ENCODE measurements at places on chromosomes 3 and 15.

GRCh38 chr3:190556351-190556750 is 42.5 kb downstream of the IL1RAP start:
- DNase-seq: no peak

DNA sequence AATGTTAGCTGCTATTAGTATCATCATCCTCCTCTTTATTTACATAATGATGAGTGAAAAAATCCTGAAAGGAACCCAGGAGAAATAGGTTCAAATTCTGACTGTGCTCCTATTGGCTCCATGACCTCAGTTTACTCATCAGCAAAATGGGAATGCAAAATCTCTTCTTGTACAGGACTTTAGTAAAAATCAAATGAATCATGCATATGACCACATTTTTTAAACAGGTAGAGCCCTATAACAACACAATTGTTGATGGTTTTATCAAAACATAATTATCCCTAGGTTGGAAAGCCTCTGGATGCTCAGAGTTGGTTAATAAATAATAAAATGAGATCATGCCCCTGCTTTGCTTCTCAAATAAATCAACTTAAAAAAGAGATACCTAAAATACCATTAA is 16.0 kb upstream of the NR2F2 start:
- DNase-seq: no peak

DNA sequence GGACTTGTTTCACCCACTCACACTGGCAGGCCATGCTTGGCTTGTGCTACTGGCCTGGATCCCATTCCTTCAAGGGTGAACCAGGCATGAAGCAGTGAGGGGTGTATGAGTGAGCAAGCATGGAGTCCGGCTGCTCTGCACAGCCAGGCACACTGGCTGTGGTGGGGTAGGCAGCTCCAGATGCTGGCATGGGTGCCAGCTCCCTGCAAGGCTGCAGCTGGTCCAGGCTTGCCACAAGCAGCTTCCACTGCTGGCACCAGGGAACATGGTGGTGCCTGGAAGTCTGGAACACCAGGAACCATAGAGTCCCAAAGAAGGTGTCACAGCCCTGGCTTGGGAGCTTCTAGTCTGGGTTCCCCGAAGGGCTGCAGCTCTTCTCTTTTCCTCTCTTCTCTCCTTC is 395.1 kb downstream of the UNC13C start:
- DNase-seq: no peak

DNA sequence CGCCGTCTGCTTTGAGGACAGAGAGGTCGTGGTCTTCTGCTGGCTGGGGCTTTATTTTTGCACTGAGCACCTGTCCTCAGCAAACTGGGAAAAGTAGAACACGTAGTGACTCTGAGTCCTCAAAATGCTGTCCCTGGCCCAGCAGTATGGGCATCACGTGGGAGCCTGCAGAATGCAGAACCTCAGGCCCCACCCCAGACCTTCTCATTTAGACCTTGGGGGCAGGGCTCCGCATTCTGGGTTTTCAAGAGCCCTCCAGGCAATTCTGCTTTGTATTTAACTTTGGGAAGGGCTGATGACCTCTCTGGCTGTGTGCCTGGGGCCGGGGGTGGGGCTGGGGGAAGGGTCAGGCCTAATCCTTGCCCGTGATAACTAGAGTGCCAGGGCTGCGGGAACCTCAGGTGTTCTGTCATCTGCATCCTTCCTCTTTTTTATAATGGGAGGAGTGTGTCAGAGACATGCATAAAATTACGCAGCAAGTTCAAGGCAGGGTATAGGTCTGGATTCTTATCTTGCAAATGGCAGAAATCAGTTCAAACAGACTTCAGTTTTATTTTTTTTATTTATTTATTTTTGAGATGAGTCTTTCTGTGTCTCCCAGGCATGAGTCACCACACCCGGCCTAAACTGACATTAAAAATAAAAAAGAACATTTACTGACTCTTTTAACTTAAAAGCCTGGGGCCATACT is 11.1 kb downstream of the SLC6A6 start:
- no peak for DNase-seq

- no peak for DNase-seq
Observed at GRCh38 chr15:42903388-42904324, 16.9 kb downstream of the TTBK2 start.

DNA sequence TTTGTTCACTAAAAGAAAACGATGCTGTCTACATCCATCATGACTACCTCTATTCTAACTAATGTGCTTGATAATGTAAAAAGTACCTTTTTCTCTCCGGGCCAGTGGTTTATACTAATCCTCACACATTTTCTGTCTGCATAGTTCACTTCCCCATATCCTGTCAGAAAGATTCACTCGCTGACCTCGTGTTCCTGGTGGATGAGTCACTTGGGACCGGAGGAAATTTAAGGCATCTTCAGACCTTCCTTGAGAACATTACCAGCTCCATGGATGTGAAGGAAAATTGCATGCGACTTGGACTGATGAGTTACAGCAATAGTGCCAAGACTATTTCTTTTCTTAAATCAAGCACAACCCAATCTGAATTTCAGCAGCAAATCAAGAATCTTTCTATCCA is 33.8 kb downstream of the COL6A5 start:
- no peak for DNase-seq

GRCh38 chr3:18207226-18207625 is 217.9 kb downstream of the SATB1 start:
- DNase-seq: peak; percentile 33

GRCh38 chr3:6737630-6738029 is 123.3 kb upstream of the GRM7 start:
- DNase-seq: no peak

DNA sequence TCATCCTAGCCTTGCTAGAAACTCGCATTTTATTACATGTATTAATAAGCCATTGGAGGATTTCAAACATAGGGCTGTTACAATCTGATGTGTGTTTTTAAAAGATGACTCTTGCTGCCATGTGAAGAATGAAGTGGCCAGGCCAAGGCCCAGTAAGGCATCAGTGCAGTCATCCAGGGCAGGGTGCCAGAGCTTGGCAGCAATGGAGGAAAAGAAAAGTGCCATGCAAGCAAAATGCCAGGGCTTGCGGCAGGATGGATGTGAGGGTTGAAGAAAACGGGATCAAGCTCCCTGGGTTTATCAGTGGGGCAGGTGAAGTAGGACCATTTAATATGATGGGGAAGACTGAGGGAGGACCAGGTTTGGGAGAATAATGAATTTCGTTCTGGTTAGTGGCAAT is 183.6 kb downstream of the MINAR1 start:
- no peak for DNase-seq

GRCh38 chr15:90617171-90617570 is 87.4 kb downstream of the CRTC3 start:
- no peak for DNase-seq

GRCh38 chr3:177141471-177141870 is 55.8 kb downstream of the TBL1XR1 start:
- DNase-seq: no peak

DNA sequence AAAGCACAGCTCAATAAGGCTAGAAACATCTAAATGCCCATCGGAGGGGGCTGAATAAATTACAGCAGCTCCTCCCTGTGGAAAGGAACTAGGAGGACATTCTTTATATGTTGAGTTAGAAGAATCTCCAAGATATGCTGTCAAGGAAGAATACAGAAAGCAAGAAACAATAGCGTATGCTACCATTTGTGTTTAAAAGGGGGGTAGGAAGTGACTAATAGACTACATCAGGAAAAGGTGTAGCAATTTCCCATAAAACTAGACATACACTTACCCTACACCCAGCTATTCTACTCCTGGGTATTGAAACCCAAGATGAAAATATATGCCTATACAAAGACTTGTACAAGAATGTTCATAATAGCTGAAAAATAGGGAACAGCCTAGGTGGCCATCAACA is 21.6 kb downstream of the SEC61A1 start:
- DNase-seq: peak; percentile 45

GRCh38 chr15:90008607-90009006 is 7.5 kb downstream of the ZNF710 start:
- DNase-seq: no peak

DNA sequence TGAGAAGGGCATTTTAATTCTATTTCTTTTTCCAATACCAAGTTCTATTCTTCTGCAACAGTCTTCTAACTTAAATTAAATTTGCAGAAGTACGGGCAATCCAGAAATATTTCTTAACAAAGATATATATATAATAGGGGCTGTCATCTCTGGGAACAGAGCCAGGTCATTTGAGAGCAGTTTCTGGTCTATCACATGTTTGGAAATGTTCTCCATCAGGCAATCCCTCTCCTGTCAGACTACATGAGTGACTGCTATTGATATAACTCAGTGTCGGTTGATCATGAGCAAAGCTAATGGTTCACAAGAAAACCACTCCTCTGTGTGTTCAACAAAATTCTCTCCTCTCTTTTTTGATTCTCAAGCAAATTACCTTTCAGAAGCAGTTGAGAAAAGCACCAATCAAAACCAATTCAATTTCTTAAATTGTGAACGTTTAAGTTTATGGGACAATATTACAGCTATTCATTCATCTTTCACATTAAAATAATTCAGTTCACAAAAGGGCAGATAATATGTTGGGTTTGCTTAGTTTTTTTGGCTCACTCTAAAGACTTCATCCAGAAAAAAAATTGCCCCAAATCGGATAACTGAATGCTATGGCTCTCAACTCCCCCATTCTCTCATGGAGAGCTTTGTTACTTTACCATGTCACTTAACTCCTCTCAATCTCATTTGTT is 152.9 kb upstream of the TGFBR2 start:
- DNase-seq: no peak

All from NB4 (cell line).